Activated T-cell treated with anti-CD3 and anti-CD28 coated beads, Interleukin-2, amount 50 U/mL, for 24 hours (primary cell): ENCODE measurements at places on chromosomes 11 and 22.

DNA sequence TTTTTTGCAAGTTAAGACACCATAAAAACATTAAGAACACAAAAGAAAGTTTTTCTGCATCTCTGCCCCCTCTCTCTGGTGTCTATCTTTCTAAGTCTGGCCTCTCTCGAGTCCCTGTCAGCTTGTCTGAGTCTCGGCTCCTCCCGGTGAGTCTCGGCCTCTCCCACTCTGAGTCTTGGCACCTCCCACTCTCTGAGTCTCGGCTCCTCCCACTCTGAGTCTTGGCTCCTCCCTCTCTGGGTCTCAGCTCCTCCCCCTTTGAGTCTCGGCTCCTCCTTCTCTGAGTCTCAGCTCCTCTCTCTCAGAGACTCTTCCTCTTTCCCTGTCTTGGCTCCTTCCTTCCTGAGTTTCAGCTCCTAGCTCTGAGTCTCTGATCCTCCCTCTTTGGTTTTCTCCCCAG lies 72.5 kb upstream of the AMPD3 start:
- DNase-seq: no peak

GRCh38 chr11:61752117-61752924 lies at the start of gene MYRF:
Gene MYRF (plus strand): TSS chr11:61752636. CDS start chr11:61752745, 109 bp downstream.
- DNase-seq: peak; percentile 82

DNA sequence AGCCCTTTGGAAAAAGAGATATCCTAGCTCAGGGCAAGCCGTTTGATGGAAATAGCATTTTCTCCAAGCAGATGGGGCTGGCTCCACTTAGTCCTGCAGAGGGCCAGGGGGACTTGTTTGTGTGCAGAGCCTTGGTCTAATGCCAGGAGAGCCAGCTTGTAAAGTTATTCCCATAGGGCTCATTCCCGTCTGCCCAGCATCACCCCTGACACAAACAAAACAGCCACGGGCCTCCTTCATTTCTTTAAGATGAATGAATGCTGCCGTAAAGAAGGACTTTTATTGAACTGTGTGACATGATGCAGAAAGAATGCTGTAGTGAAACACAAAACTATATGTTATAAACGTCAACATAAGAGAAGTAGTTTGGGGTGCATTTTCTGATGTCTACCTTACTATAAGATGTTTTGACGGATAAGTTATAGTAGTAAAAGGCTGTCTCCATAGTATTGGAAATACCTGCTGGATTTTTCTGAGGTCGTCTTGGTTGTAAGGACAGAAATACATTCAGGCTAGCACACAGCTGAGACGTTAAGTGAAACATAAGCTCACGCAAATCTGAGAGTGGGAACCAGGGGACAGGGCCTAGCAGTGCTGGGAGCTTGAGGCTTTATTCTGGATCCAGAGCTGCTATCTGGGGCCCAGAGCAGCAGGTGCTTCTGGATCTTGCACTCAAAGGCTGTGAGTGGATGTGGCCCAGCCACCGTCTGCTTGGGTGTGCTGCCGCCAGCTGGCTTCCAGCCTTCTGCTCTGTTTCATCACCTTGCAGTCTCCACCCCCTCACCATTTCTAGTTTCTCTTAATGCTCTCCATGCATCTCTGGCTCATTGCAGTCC lies 53.3 kb downstream of the NCAM1 start:
- no peak for DNase-seq

DNA sequence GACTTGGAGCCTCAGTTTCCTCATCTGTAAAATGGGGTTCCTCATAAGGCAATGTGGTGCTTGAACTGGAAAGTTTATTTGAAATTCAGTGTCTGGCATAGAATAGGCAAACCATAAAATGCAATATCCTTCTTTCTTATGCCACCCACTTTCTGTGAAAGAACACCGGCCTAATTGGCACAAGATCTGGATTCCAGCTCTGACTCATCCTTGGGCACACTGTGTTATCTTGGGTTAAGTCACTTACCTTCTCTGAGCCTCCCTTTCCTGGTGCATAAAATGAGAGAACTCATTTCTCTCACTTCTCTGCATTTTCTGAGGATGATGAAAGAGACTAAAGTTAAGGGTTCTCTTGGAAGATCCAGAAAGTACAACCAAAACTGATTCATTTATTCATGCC lies 5.1 kb downstream of the INSC start:
- DNase-seq: no peak

GRCh38 chr22:40410731-40411505 lies 40.5 kb downstream of the SGSM3 start:
- DNase-seq: no peak

DNA sequence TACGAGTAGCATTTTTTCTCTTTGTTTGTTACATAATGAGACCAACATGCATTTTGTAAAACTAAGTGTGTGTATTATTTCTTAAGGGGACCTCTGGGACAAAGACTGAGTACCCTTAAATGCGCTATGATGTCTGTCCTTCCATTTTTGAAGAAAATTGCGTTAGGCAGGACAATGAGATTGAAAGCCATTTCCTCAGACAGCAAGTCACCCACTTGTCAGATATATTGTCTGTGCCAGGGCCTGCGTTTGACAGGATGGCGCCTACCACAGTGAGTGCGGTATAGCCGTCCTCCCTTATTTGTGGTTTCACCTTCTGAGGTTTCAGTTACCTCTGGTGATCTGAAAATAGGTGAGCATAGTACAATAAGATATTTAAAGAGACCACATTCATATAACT lies 2.2 kb downstream of the AP2A2 start:
- DNase-seq: no peak

- no peak for DNase-seq
Observed at GRCh38 chr11:70156291-70157037, 46.6 kb upstream of the FADD start.

GRCh38 chr22:36610056-36610455 lies 81.1 kb upstream of the EIF3D start:
- DNase-seq: no peak

GRCh38 chr11:78349114-78349513 lies 68.5 kb downstream of the GAB2 start:
- no peak for DNase-seq

GRCh38 chr11:47254386-47254785 lies 3.4 kb upstream of the NR1H3 start:
- no peak for DNase-seq

- DNase-seq: no peak
Observed at GRCh38 chr11:111408789-111409727, 30.0 kb upstream of the POU2AF1 start.

DNA sequence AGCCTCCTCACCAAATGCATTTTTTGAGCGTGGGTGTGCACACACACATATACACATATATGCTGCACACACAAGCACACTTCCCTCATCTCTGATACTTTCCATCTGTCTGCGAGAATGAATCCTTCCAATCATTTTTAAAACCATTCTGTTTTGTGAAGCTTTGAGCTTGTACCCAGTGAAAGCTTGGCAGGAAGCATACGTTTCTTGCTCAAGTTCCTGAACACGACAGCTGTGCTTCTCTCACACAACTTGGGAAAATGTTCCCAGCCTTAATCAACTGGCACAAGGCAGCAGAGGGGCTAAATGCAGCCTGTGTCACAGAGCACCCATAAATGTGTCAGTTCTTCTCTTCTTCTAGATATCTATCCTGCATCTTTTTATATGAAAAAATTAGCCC lies 524.0 kb upstream of the KIRREL3 start:
- DNase-seq: no peak

DNA sequence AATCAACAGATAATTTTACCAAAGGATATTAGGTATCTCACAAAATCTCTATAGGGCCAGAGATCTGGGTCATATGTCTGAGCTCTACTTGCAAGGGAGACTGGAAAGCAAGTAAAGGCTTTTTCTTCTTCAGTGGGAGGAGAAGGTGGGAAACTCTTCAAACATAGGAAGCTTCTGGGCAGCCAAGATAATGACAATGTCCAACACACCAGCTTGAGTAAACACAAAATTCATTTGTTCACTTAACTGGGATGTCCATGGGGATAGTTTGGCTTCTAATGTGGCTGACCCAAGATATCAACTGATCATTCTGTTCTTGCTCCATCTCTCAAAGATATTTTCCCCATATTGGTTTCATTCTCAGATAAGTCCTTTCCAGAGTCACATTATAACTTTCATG lies 37.4 kb downstream of the OR2AT4 start:
- DNase-seq: no peak

GRCh38 chr22:43883719-43884415 lies 7.9 kb downstream of the PNPLA5 start:
- DNase-seq: no peak

DNA sequence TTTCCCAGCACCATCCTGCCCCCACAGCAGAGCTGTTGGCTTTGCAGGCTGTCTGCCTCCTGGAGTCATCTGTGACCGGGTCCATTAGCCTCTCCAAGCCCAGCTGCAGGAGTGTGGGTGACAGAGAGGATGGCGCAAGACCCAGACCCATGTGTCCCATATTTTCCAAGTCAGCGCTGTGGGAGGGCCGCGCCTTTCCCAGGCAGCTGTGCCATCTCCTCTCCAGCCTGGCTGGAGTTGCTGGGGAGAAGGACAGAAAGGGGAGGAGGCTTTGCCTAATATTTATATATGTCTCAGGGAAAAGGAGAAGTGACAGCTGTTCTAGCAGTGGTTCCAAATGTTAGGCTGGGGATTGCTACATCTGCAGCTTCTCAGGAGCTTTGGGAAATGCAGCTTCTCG lies 15.7 kb downstream of the DTX4 start:
- DNase-seq: no peak

- no peak for DNase-seq
Observed at GRCh38 chr11:86143087-86144030, 74.5 kb upstream of the PICALM start.

- no peak for DNase-seq
Observed at GRCh38 chr11:68282141-68282860, 10.5 kb upstream of the C11orf24 start.

- DNase-seq: peak; percentile 56
Observed at GRCh38 chr11:57459164-57460021, 935 bp upstream of the RTN4RL2 start.
